Stimulated activated CD8-positive, alpha-beta memory T cell treated with anti-CD3 and anti-CD28 coated beads, Interleukin-2, amount 100 ng/mL, for 48 hours (primary cell): ENCODE measurements at places on chromosomes 7 and 10.
A peak's percentile ranks its signal among the peaks of the same experiment; 100 is the strongest.

GRCh38 chr7:140918236-140918635 lies 6.5 kb downstream of the BRAF start:
- no peak for DNase-seq

- DNase-seq = no peak
These were observed 11.6 kb upstream of the RBP3 start for GRCh38 chr10:47336387-47337134.

DNA sequence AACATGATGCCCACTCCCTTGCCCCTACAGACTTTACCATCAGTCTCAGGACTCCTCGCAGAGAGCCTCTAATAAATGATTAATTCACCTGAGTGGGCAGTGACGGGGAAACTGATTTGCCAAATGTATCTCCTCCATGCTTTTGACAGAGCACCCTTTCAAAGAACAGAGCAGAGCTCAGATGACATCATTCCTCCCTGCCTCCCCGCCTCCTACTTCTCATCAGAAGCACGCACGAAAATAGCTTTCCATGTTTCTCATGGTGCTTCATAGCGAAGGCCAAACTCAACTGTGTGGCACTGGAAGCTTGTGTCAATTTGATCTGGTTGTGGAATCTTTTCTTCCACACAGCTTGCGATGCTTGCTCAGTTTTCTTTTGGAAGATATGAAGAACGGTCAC lies 442.5 kb downstream of the RPS24 start:
- no peak for DNase-seq

DNA sequence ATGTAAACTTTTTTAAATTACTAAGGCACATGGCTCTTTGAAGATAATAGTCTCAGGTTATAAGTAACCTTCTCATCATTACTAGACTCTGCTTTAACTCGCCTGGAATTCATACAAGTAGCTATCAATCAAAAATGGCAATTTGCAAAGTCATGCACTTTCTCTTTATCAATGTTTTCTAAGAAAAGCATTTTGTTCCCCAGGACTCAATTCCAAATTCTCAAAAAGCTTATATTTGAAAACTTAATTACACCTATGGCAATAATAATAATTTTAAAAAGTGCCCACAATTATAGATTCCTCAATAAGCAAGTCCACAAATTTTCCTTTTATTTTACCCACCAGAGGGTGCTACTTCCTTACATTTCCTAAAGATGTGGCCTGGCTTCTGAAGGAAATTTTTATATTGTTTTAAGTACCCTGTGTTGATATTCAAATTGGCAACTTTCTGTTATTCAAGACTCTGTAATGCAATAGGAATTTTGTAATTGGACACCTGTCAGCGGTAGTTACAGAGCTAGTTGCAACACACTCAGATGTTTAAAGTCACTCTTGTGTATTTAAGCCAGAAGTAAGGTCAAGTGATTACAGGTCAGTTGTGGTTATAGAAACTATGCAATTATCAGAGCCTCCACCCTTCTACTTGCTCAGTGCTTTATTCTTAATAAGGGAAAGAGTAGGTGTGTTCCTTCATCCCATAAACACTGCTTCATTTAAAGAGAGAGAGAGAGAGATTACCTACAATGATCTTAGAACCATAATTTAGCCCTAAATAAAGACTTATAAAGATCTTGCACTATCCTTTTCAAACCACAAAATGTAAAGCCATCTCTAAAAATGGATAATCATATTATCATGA lies 47.1 kb upstream of the HYAL4 start:
- DNase-seq = no peak

- DNase-seq = no peak
These were observed 63.6 kb upstream of the TRIM24 start for GRCh38 chr7:138396251-138397070.

DNA sequence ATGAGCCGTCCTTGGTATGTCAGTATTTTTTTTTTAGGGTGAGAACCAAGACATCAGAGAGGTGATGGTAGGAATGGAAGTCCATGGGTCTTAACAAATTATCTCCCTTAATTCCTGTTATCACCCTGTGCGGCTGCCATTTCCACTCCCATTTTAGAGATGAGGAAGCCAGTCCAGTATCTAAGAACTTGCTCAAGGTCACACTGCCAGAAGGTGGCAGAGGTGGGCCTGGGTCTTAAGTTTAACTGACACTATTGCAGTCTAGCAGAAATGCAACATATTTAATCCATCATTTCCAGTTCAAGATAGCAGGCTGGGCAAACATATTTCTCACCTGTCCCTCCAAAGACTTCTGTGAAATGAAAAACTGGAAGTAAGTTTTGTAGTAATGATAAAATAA lies 108.3 kb downstream of the GLI3 start:
- no peak for DNase-seq

DNA sequence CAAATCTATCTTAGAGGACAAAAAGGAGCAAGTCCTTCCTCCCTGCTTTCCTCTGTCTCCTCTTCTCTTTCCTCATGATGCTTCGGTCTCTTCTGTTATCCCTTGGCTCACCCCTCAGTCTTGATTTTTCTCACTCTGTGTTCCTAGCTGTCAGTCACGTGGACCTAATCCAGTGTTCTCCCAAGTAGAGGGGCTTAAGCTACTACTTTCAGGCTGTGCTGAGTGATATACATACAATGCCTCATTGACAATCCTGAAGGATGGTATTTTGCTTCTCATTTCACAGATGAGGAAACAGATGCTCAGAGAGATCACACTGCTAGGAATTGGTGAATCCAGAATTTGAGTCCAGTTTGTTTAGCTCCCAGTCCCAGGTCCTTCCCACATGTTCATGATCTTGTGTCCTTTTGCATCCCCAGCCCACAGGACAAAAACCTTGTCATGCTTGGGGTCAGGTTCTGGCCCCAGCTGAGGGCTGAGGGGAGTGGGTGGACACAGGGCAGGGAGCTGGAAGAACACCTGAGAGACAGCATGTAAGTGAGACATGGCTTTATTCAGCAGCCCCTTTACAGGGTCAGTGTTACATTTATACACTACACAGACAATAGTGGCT lies 50.5 kb upstream of the KMT2E start:
- DNase-seq = no peak

DNA sequence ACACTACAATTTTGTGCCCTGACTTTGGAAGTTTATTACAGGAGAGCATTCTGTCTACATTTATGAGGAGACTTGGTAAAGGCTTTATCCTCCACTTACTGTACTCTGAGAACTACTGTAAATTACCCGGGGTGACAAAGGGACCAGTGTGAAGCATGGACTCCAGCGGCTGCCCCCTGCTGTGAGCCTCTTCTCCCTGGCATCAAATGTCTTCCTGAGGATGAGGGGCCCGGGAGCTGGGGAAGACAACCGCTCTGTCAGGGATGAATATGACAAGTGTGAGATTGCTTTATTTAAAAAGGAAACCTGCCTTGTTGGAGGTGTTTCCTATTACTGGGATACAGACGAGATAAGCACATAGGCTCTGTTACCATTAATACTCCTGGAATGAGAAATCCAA lies 714.8 kb downstream of the CCSER2 start:
- no peak for DNase-seq

- no peak for DNase-seq
These were observed 127.6 kb upstream of the UNC5B start for GRCh38 chr10:71084818-71085126.

- peak; percentile 50 for DNase-seq
These were observed 27.1 kb downstream of the KLF6 start for GRCh38 chr10:3757638-3758490.

GRCh38 chr7:6422926-6423632 lies 24.7 kb downstream of the DAGLB start:
- DNase-seq = no peak

DNA sequence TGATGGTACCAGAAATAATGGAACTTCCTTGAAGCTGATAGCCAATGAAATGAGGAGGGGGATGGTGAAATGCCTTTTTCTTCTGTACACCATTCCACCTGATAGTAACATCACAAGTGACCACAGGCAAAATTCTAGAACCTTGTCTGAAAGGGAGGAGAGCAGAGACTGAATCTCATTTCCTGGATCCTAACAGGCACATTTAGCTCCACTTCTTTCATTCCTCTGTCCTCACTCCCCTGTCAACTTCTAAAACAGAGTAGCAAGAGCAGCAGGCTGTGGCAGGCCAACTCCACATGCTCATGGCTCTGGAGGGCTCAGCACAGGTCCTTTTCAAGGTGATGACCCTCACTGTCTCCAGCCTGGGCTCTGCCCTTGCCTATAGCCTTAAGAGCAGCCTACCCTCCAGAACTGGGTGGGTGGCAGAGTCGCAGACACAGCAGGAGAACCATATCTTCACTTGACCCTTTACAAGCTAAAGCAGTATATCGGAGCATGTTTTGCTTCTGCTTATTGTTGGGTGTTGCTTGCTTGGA lies at the start of gene LRRC18:
Gene LRRC18, minus strand, starts transcription at position 51 of the 536 bp plus-strand sequence. CDS start 25,685 bp downstream, outside the sequence.
- DNase-seq = no peak
